ENCODE measurements at places on chromosomes 3 and 15.

DNA sequence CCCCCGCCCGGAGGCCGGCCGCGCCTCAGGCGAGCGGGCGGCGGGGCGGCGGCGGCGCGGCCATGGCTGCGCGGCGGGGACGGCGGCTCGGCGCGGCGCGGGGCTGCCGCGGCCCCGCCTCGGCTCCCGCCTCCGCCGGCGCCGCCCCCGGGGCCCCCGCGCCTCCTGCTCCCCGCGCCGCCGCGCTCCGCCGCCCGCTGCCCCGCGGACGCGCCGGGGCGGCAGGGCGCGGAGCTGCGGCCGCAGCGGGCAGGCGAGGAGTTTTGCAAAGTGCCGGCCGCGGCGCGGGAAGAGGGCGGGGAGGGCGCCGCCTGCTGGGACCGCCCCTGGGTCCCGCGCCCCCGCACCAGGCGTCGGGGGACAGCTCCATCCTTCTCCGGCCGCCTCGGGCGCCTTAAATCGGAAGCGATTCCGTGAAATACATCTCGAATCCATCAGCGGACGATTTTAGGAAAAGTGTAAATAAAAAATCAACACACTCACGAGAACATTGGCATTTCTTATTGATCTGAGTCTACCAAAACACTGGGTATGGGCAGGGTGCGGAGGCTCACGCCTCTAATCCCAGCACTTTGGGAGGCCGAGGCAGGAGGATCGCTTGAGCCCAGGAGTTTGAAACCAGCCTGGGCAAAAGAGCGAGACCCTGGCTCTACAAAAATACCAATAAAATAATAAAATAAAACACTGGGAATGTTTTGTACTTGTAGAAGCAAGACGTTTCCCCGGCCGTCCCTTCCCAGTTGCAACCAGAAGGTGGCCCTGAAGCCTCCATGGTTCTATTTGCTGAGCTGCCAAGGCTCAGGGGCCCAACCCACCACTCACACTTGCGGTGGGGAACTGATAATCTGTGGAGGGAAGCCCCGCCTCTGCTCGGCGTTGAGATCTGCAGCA lies 136.9 kb downstream of the NUP210 start:
- no peak for DNase-seq

GRCh38 chr15:57320631-57321220 lies 55.6 kb upstream of the CGNL1 start:
- no peak for DNase-seq

DNA sequence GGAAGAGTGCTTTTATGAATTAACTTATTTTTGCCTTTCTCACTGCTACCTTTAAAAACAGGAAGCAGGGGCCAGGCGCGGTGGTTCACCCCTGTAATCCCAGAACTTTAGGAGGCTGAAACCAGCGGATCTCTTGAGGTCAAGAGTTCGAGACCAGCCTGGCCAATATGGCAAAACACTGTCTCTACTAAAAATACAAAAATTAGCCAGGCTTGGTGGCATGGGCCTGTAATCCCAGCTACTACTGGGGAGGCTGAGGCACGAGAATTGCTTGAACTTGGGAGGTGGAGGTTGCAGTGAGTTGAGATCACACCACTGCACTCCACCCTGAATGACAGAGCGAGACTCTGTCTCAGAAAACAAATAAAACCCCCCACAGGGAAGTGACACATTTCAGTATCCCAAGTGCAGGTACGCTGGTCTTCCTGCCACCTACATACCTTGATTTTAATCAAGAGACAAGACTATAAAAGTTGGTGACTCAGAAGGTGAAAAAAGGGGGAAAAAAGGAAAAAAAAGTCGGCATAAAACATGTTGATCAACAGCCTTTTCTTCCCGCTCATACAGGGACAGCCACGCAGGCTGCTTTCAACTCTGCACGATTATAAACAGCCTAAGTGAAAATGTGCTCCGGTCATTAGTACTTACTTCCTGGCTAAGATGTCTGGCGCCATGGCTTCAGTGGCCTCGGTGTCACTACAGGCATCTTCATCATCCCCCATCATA lies 18.8 kb downstream of the PPP1R2 start:
- no peak for DNase-seq

- DNase-seq: no peak
Observed at GRCh38 chr3:148149556-148149955, 548.1 kb upstream of the AGTR1 start.

GRCh38 chr15:58331560-58331912 lies 100.3 kb upstream of the LIPC start:
- DNase-seq: no peak

DNA sequence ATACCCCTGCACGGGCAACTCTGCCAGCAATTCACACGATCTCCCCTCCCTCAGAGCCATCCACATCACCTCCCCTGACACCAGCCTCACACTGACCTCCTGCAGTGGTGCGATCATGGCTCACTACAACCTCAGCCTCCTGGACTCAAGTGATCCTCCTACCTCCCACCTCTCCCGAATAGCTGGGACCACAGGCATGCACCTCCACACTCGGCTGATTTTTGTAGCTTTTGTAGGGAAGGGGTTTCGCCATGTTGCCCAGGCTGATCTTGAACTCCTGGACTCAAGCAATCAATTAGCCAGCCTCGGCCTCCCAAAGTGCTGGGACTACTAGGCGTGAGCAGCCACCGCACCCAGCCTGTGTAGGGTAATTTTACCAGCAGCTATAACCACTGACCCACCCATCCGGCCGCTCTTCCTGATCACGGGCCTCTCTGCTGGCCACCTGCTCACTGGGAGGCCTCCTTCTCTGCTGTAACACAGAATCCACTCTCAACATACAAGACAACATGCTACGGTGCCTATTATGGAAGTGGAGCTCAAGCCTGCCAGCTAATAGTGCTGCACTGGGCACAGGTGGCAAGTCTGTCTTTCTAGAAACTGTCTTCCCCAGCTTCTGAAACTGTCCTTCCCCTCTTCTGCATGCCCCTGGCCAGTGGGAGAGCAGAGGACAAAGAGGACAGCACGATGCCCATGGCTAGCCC lies 4.6 kb downstream of the GP9 start:
- no peak for DNase-seq

Measured in keratinocyte (primary cell).